ENCODE measurements at places on chromosomes 4 and X.

- DNase-seq = no peak
These were observed 62.3 kb downstream of the ACOX3 start for GRCh38 chr4:8378101-8378724.

- no peak for DNase-seq
These were observed 14.8 kb downstream of the CXCL3 start for GRCh38 chr4:74023709-74024108.

GRCh38 chrX:148956352-148956751 is 455.9 kb downstream of the AFF2 start:
- no peak for DNase-seq

DNA sequence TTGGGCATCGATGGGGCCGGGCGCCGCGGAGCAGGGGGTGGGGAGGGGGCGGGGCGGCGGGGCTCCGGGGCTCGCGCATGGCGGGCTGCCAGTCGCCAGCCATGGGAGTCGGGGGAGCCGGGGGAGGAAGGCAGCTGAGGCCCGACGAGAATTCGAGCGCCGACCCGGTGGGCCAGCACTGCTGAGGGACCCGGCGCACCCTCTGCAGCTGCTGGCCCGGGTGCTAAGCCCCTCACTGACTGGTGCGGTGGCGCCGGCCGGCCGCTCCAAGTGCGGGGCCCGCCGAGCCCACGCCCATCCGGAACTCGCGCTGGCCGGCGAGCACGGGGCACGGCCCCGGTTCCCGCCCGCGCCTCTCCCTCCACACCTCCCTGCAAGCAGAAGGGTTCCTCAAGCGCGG is 49.4 kb downstream of the GSX2 start:
- no peak for DNase-seq

- no peak for DNase-seq
These were observed 864.9 kb upstream of the SLIT2 start for GRCh38 chr4:19386786-19387185.

DNA sequence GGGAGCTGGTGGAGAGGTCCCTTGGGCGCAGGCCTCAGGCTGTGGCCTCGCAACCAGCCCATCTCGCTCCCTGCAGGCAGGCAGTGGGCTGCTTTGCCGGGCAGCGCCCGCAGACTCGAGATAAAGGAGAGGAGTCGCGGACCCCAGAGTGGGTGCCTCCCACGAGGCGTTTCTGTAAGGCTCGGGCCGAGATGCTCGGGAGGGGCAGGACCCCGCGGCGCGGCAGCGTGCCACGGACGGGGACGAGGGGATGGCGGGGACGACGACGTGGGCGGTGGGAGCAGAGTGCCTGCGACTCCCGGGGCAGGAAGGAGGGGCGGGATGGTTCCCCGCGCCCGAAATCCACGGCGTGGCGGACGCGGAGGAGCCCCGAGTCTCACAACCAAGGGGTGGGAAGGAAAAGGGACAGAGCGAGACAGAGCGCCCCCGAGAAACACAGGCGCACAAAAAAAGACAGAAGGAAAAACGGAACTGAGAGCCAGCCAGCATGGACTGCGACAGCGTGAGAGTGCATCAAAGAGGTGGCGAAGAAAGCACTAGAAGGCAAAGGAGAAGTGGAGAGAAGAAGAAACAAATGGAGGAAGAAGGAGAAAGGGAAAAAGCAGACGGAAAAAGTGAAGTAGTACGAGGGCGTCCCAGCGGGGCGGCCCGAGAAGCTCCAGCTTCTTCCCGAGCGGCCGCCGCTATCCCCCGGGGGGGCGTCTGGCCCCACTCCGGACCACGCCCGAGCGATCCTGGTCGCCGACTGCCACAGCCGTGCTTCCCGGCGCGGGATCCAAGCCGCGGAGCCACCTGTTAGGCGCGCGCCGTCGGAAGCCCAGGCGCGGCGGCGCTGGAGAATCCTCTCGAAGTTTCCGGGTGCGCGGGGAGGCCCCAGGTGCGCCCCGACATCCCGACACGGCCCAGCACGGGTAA is 1.5 kb downstream of the BEND4 start:
- no peak for DNase-seq

DNA sequence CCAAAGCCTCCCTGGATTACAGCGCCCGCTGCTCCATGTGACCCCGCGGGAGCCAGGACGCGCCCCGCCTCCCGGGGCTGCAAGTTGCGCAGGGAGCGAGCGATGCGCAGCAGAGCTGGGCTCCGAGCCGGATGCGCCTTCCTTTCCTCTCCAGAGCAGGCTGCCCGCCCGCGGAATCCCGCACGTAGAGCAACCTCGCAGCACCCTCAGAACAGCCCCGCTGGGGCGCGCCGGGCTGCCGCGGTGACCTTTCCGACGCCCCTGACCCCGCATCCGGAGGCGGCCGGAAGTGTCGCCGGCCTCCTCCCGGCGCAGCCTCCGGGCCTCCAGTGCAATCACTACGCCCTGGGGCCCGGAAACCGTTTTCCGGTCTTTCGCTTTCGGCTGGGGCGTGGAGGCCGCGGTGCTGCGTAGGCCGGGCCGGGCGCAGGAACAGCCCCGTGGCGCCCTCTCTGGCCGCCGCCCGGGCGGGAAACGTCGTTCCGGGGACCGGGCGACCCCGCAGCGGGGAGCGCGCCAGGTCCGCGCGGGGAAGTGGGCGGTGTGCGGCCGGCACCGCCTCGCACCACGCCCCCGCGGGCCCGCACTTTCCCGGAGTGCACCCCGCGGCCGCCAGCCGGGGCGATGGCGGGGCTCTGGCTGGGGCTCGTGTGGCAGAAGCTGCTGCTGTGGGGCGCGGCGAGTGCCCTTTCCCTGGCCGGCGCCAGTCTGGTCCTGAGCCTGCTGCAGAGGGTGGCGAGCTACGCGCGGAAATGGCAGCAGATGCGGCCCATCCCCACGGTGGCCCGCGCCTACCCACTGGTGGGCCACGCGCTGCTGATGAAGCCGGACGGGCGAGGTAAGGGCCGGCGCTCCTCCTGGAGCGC is at the start of gene CYP4V2:
TSS of gene CYP4V2 (plus strand) at position 368 of the 866 bp plus-strand sequence. CDS start at position 625, 257 bp downstream.
- peak; percentile 73 for DNase-seq

- no peak for DNase-seq
These were observed 671 bp upstream of the FHIP1A start for GRCh38 chr4:151408380-151408629.

GRCh38 chr4:68572653-68573170 is 3.4 kb downstream of the UGT2B17 start:
- no peak for DNase-seq

DNA sequence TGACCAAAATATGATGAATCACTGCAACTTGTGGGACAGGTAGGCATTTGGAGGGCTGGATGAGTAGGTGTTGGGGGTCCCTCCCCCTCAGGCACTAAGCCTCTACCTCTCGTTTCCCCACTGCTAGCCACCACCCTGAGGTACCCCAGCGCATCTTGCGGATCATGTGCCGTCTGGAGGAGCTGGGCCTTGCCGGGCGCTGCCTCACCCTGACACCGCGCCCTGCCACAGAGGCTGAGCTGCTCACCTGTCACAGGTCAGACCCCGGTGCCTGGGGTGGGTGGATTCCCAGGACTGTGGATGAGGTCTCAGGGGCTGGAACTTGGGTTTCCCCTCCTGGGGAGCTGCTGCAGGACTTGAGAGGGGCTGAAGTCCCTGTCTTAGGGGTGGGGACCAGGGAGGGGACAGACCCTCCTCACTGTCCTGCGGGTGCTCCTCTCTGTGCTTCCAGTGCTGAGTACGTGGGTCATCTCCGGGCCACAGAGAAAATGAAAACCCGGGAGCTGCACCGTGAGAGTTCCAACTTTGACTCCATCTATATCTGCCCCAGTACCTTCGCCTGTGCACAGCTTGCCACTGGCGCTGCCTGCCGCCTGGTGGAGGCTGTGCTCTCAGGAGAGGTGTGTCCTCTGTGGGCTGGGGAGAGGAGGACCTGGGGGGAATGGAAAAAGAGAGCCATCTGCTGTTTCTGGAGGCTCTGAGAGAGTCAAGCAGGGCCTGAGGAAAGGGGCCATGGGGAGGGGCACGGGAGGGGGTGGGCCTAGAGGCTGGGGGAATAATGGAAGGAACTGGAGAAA is 10.1 kb upstream of the ERAS start:
- DNase-seq = no peak

GRCh38 chr4:183416879-183417755 is 27.3 kb upstream of the CDKN2AIP start:
- no peak for DNase-seq

Data from stimulated activated CD8-positive, alpha-beta memory T cell treated with anti-CD3 and anti-CD28 coated beads, Interleukin-15, amount 100 ng/mL, for 24 hours (primary cell).